A549 (cell line): ENCODE measurements at places on chromosomes 1 and 21. TPM values are rescaled to one million over a fixed set of nuclear protein-coding genes. Genes with fewer than 3 reads are reported as not detected.
A peak's percentile ranks its signal among the peaks of the same experiment; 100 is the strongest.

The KCNJ10 gene
- 0.05 to 0.09 TPM (median 0.05 TPM) in 3 replicates for polyA plus RNA-seq

The FLG2 gene
- polyA plus RNA-seq = not detected in 3 replicates

The IQGAP3 gene
- 16.0 to 17.0 TPM (median 17.0 TPM) in 3 replicates for polyA plus RNA-seq

The FMO2 gene
- polyA plus RNA-seq = not detected in 3 replicates

The RXRG gene
- polyA plus RNA-seq = not detected in 3 replicates

The DNAI4 gene
- polyA plus RNA-seq = 1.0 to 2.2 TPM (median 1.3 TPM) in 3 replicates

The LCE3E gene
- polyA plus RNA-seq = not detected in 3 replicates

The BRINP3 gene
- not detected in 3 replicates for polyA plus RNA-seq

The ADARB1 gene
- 5.0 to 6.7 TPM (median 5.7 TPM) in 3 replicates for polyA plus RNA-seq

The ARF1 gene
- polyA plus RNA-seq = 297 to 313 TPM (median 308 TPM) in 3 replicates

The TAL1 gene
- 0.03 TPM in 1 of 3 replicates, not detected in the others for polyA plus RNA-seq

DNA sequence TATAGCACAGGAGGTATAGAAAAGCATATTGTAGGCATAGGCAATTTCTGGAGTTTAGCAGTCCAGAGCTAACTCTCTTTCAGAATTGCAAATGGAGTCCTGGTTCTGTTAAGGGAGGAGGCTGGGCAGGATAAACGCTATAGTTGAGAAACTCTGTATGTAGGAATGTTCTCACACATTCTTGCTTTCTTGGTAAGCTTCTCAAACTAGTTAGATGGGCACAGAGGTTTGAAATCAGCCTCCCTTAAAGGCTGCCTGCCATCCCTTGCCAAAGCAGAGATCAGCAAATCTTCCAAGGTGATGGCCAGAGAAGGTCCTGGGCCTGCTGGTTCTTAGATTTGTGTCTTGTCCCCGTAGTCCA is 42.9 kb upstream of the TADA1 start:
- DNase-seq = no peak

DNA sequence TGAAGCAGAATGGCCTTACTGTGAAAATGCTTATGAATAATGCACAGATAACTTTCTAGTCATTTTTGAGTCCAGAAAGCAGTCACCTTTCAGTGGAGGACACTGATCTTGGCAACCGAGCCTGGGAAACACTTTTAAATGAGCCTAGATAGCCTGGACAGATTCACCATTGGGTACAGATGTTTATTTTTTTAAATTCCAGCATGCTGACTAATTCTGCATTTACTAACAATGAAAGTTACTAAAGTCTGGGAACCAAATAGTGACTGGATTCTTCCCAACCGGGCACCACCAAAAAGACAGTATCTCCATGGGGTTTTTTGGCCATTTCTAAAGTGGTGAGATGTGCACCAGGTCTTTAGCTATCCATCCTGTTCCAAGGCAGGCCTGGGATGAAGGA is 3.3 kb upstream of the FMOD start:
- DNase-seq = no peak

GRCh38 chr1:25648681-25649440 is 32.3 kb downstream of the MAN1C1 start:
- no peak for DNase-seq

- DNase-seq = no peak
These were observed 35.4 kb upstream of the LHX4 start for GRCh38 chr1:180194546-180195207.

DNA sequence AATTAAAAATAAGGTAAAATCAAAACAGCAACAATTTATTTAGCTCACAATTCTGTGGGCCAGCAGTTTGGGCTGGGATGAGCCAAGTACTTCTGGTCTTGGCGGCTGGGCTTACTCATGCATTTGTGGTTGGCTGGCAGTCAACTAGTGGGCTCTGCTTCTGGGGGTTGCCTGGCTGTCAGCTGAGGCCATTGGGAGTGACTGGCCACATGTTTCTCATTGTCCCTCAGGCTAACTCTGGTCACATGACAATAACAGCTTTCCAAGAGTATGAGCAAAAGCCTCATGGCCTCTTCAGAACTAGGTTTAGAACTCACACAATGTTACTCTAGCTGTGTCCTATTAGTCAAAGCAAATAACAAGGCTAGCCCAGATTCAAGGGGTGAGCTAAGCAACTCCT is 15.6 kb upstream of the CHIA start:
- DNase-seq = peak; percentile 10

- DNase-seq = no peak
These were observed 11.0 kb upstream of the RIMS3 start for GRCh38 chr1:40676501-40676900.

DNA sequence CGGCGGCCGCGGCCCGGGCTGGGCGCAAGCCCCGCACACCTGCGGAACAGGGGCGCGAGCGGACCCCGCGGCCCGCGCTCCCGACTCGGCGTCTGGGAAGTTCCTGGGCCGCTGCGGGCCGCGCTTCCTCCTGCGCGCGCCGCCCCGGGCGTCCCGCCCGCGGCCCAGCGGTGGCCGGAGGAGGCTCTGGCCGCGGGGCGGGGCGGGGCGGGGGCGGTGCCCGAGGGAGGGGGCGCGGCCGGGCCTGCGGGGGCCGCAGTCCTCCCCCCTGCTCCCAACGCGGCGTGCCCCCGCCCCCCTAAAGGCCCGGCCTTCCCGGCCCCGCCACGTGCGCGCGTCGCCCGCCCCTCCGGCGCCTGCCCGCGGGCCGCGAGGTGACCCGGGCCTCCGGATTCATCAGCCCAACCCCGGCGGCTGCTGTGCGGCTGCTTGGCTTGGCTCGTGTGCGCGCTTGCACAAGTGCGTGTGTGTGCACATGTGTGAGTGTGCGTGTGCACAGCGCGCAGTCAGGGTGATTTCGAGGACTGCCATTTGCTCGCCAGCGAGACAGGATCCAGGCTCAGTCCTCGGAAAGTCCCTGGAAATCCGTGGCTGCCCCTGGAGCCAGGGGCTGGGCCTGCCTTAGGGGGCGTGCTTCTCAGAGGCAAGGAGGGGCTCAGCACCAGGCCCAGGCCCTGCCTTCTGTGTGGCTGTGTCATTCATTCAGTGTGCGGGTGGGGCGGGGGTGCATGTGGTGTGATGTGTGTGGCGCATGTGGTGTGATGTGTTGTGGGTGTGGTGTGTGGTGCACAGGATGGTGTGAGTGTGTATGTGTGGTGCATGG is at the start of gene C2CD2:
C2CD2 (minus strand) TSS at position 188 of the 823 bp plus-strand sequence. CDS start 370 bp downstream, outside the sequence.
- peak; percentile 47 for DNase-seq

DNA sequence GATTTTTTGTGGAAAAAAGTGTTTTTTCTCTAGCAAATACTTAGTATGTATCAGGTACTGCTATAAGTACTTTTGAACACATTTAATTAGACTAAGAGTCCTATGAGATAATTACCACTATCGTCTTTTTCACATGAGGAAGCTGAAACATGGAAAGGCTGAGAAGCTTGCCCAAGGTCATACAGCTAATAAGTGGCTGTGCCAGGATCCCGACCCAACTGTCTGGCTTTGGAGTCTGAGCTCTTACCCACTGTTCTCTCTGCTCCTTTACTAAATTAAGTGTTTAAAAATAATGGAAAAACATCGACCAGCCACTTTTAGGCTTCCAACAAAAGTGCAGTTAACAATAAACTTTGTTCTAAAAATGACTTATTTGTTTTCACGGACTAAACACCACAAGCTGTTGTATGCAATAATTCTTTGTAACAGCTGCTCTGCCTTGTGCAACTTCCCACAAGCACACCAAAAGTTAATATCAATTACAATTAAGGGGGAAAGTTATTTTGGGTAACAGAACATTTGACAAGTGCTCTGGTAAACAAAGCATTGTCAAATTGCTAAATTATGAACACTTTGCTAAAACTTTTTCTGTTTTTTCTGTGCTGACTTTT is 75.7 kb downstream of the CRB1 start:
- no peak for DNase-seq

- no peak for DNase-seq
These were observed 38.2 kb downstream of the SLC19A1 start for GRCh38 chr21:45504021-45504515.

DNA sequence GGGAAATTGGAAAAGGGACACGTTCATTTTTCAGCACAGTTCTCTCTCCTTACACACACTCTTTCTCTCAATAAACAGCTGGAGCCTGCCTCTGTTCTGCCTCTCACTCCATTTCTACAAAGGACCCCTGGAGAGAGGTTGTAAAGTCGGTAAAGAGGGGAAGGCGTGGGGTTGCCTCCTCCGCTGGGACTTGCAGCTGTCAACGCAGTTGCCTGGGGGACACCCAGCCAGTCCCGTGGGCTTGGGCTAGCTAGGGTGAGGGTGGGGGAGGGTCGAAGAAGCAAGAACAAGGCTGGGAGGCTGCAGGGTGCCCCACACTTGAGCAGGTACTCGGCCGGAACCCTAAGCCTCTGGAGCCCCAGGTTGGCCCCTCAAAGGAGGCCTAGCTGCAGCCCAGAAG is 27.6 kb downstream of the C1orf216 start:
- DNase-seq = no peak

DNA sequence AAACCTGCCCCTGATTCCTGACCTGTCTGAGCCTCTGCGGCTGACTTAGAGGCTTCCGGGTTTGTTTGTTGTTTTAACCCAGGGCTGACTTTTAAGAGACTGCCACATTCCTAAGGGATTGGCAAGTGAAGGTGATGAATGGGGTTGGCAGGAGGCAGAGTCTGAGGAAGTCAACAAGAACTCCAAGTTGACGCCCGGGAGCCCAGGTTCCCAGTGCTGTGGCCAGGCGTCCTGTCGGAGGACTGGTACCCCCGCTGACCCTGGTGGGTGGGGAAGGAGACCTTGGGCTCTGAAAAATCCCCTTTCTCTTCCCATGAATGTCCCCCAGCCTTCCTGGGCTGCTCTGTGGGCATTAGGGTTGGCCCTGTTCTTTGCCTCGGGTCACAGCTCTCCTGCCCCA is 19.7 kb upstream of the EPS8L3 start:
- peak; percentile 90 for DNase-seq

DNA sequence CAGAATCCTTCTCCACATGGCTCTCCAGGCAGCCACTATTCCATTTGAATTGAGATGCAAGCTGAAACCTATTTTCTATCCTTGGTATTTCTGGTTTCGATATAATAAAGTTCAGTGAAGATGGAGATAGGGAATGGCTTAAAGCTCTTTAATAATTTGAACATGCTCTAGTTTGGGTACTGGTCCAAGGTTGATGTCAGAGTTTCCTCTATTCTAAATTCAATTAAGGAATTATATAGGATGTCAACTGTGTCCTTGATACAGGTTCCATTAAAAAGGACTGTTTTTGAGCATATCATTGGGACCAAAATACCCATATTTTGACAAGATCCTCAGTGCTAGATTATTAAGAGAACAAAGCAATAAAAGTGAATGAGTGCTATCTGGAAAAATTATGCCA is 245.3 kb downstream of the SPATA17 start:
- no peak for DNase-seq

GRCh38 chr21:15054089-15054488 is 10.7 kb downstream of the NRIP1 start:
- DNase-seq = no peak

GRCh38 chr21:42424914-42425541 is 21.3 kb downstream of the UBASH3A start:
- DNase-seq = no peak

- no peak for DNase-seq
These were observed 134.9 kb upstream of the IPO9 start for GRCh38 chr1:201693890-201694607.

- no peak for DNase-seq
These were observed 2.4 kb downstream of the TRIM11 start for GRCh38 chr1:228404107-228404720.
